ENCODE measurements at places on chromosomes 5 and 9.

DNA sequence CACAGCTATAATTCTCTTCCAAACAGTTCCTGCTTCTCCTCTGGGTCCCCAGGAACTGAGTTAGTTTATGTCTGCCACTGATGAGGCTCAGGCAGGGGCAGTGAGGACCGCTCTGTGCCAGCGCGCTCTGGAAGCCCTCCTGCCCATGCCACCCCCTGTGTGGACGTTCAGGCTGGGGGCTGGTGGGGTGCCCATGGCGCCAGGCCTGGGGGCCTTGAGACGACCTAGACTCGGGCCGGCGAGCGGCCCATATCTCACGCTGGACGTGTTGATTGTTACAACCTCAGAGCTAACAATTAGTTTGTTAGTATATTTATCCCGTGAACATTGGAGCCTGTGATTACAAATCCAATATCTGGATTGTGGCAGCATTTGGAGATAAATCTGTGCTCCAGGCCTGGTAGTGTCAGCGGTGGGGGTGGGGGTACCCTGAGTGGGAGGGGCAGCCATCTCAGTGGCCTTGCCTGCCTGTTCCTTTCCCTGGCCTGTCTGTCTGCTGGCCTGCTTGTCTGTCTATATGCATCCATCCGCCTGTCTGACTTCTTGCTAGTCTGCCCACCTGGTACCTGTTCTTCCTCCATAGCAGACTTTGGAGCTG lies 256.5 kb upstream of the MVB12B start:
- DNase-seq = no peak

- DNase-seq = no peak
Measured at GRCh38 chr5:132812781-132813598, at the start of gene SOWAHA. TSS of gene SOWAHA (plus strand) at chr5:132813302. CDS start at chr5:132813622, 320 bp downstream.

DNA sequence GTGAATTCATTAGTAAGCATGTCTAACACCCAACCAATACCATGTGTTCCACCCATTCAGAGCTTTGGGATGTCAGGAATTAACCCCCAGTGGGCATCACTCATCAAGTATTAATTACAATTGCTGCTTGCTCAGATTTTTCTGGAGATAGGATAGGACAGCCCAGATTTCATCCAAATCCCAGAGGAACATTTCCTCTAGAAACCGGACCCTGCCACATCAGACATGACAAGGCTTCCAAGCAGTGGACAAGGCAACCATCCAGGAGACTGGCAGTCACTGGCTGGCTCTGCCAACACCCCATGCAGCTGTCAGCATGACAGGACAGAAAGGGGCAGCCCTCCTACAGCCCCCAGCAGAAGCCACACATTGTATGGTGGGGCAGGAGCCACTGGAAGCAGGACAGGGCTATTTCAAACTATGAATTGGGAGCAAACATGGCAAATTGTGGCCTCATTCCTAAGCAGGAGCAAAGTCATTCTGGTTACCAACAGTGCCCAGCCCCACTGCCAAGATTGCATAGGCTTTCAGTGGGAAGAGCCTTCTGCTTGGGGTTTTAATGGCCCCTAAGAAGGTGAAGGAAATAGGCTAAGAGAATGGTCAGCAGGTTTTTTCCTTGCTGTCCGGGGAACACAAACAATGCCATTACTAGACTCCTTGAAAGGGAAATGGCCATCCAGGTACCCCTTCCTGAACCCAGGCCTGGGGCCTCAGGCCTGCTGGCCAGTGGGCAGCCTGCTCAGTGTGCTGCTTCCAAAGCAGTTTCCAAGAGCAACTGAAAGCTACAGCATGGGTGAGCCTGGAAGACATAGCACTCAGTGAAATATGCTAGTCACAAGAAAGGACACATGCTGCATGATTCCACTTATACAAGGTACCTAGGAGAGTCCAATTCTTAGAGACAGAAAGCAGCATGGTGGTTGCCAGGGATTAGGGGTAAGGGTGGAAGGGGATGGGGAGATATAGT lies 294.7 kb upstream of the SLC30A5 start:
- no peak for DNase-seq

DNA sequence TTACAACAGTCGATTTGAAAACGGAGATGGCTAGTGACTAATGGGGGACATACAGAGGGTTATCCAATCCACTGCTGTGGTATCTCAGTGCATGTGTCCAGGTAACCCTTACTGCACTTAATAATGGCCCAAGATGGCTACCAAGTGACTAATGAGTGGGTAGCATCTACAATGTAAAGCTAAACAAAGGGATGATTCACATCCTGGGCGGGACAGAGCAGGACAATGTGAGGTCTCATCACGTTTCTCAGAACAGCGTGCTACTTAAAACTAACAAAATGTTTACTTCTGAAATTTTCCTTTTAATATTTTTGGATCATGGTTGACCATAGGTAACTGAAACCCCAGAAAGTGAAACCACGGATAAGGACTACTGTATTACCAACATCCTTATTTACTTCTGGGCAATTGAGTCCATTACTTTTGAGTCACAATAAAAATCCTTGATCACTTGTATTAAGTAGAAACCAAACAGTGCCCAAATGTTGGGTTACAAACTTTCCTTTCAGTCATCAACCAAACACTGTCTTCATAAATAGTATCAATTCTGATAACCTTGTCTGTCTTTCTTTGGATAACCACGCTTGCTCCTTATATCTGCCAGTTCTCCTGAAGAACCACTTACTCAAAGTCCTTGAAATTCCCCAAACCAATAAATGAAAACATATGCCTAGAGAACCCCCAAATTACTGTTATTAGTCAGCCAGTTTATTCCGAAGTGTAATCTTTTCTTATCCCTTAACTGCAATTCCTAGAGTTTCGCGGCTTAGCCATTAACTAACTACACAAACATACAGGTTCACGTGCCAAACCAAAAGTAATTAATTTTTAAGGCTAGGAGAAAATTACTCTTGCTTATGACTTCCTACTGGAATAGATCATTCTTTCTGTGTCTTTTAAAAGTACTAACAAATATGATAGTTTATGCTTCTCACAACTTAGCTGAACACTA lies 59.7 kb downstream of the ELL2 start:
- peak; percentile 61 for DNase-seq

GRCh38 chr9:83583151-83584014 lies 39.6 kb upstream of the IDNK start:
- peak; percentile 7 for DNase-seq

GRCh38 chr5:68744206-68744605 lies 349.6 kb upstream of the SLC30A5 start:
- DNase-seq = no peak

GRCh38 chr9:38656896-38657295 lies 36.5 kb upstream of the ANKRD18A start:
- no peak for DNase-seq

DNA sequence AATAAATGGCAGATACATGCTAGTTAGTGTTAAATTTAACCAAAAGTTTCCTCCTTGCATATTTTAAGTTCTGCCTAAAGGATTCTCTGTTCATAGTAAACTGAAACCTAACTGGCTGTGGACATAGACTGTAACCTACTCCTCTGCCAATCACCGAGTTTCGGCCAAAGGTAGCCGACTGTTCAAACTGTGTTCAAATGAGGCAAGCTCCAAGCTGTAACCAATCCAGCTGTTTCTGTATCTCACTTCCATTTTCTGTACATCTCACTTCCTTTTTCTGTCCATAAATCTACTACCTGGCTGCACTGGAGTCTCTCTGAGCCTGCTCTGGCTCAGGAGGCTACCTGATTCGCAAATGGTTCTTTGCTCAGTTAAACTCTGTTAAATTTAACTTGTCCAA lies 44.1 kb downstream of the KCNV2 start:
- no peak for DNase-seq

DNA sequence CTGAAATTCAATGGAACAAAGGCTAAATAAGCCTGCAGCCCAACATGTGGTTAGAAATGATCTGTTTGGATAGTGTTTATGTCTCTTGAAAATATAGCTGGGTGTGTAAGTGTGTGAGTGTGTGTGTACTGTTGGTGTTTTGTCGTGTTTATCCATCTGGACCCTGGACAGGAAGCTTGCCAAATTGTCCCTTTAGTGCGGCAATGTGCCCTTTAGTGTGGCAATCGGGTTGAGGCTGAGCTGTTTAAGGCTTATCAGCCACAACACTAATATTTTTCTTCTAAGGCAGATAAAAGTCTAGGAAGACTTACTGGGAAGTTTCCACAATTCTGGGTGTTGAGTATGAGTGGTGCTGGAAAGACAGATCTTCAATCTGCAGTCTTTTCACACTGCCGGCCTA lies 180.2 kb downstream of the YTHDC2 start:
- DNase-seq = no peak

- no peak for DNase-seq
Measured at GRCh38 chr5:54360089-54360488, 49.7 kb upstream of the ARL15 start.

Measured in Panc1 (cell line).